ENCODE measurements at places on chromosomes 6 and 20. TPM values are rescaled to one million over a fixed set of nuclear protein-coding genes. Genes with fewer than 3 reads are reported as not detected.

- DNase-seq, result no peak
Measured at GRCh38 chr6:5677219-5678000, 329.3 kb downstream of the NRN1 start.

DNA sequence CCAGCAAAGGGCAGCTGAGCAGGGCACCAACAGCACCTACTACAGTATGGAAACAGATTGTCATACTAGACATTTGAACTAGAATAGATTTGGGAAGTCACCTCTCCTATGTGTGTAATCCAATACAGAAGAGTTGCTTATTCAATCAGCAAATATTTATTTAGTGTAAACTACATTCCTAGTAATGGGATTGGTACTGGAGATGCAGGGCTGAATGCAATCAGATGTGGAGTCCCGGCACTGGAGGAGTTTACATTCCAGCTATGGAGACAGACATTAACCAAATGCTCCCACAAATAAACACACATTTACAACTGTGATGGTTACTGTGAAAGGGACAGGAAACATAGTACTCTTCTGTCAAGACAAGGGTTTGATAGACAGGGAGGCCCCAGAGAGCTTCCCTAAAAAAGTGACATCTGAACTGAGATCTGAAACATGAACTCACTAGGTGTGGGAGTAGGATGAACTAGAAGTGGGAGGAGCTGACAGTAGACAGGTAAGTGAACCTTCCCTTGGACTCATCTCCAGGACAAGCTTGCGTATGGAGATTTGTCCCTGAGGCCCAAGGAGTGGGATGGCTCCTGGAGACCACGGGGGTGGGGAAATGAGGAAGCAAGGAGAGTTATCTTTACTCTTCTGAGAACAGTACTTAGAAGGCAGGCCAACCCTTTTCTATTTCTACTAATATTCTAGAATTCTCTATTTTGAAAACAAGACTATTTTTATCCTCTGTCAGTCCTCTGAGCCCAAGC, 420.5 kb downstream of the MAFB start:
- no peak for DNase-seq

GRCh38 chr20:41523857-41524256, 94.3 kb downstream of the CHD6 start:
- DNase-seq, result no peak

- no peak for DNase-seq
Measured at GRCh38 chr6:32397252-32397920, 9.6 kb downstream of the BTNL2 start.

DNA sequence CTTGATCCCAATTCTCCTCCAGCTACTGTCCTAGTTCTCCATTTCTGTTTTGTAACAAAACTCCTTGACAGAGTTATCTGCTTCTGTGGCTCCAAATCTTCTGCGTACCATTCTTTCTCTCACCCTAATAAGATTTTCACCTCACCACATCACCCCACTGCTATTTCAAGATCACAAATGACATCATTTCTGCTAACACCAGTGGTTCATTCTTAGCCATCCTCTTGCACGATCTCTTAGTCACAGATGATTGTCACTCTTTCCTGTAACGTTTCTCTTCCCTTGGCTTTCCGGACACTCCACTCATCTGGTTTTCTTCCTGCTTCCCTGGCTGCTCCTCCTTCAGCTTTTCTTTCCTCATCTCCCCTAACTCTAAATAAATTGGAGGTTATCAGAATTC, 56.8 kb upstream of the FABP7 start:
- DNase-seq, result no peak

GRCh38 chr20:22554391-22554790, 30.0 kb downstream of the FOXA2 start:
- no peak for DNase-seq

- DNase-seq, result no peak
Measured at GRCh38 chr6:53524455-53524815, 20.5 kb downstream of the GCLC start.

DNA sequence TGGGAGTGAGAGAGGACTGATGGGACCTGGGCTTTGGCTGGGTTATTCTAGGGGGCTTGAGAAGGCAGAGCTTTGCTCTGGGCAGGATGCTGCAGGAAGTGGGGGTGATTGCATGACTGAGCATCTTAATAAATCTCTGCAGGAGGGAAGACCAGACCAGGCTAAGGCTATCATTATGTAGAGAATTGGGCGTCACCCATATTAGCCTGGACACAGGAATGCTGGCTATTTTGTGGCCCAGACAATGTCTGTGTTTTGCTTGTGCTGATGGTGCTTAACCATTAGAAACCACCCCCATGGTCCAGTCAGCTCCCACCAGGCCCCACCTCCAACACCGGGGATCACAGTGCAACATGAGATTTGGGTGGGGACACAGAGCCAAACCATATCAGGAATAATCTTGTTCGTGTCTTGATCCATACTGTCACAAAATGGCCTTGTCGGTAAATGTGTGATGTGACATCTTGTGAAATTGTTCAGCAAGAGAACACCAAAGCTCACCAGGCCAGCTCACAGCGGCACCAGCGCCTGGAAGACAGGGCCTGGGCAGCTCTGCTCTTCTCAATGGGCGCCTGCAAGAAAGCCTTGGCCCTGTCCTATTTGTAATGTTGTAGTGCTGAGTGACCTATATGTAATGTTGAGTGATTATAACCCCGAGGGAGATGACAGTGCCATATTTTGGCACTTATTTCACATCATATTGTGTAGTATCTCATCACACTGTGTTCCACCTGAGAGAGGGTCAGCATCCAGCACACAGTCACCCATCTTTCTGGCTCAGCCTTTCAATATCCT, 211.8 kb downstream of the QKI start:
- DNase-seq, result no peak

- DNase-seq, result no peak
Measured at GRCh38 chr6:162708971-162709370, 18.6 kb downstream of the PRKN start.

- peak; percentile 21 for DNase-seq
Measured at GRCh38 chr6:40390144-40390800, 196.9 kb downstream of the LRFN2 start.

DNA sequence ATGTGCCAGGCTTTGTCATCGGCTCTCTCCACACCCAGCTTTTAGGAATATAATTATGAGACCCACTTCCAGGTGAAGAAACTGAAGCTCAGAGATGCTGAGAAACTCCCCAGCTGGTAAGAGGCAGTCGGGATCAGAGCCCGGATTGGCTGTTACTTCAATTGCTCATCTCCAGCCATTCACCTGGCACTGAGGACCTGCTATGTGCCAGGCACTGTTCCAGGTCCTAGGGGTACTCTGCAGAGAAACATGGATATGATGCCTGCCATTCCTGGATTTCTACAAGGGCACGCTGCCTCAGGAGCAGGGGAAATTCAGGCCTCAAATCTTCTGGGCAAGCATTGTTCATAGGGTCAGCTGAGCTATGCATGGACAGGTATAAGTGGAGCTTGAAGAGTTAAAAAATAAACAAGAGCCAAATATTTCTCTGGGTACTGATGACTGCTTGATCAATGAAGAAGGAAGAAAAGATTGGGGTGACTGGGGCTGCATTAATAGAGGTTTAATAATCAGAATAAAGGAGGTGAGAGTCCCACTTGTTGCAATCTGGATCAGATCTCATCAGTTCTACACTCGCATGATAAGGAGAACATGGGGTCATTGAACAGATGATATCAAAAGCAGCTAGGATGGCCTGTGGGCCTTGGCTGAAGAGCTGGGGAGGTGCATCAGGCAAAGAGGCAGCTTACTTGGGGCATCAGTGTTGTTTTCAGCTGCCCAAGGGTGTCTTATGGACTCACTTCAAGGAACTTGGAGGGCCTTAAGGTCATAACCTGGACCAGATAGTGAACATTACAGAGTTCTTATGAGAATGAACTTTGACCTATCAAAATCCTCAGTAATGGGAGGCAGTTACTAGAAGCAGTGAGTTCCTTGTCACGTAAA, 80.9 kb upstream of the TOX2 start:
- no peak for DNase-seq

- DNase-seq, result no peak
Measured at GRCh38 chr6:116840091-116840490, 11.2 kb upstream of the GPRC6A start.

- DNase-seq, result no peak
Measured at GRCh38 chr6:37928217-37928616, 108.7 kb downstream of the ZFAND3 start.

DNA sequence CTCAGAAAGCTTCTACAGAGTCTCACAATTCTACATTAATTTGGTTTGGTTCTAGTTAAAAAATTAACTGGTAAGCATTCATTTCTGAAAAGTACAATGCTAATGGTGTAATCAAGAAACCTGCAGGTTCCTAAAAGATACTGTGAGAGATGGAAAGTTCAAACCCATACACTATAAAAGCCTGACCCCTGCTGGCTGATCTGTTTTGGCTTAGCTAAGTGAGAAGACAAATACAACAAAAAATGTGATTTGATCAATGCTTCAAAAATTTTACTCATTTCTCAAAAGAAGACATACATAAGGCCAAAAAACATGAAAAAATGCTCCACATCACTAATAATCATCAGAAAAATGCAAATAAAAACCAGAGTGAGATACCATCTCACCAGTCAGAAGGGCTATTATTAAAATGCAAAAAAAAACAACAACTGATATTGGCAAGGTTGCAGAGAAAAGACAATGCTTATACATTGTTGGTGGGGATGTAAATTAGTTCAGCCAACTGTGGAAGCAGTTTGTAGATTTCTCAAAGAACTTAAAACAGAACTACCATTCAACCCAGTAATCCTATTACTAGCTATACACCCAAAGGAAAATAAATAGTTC, 102.8 kb downstream of the MOXD1 start:
- DNase-seq, result no peak

DNA sequence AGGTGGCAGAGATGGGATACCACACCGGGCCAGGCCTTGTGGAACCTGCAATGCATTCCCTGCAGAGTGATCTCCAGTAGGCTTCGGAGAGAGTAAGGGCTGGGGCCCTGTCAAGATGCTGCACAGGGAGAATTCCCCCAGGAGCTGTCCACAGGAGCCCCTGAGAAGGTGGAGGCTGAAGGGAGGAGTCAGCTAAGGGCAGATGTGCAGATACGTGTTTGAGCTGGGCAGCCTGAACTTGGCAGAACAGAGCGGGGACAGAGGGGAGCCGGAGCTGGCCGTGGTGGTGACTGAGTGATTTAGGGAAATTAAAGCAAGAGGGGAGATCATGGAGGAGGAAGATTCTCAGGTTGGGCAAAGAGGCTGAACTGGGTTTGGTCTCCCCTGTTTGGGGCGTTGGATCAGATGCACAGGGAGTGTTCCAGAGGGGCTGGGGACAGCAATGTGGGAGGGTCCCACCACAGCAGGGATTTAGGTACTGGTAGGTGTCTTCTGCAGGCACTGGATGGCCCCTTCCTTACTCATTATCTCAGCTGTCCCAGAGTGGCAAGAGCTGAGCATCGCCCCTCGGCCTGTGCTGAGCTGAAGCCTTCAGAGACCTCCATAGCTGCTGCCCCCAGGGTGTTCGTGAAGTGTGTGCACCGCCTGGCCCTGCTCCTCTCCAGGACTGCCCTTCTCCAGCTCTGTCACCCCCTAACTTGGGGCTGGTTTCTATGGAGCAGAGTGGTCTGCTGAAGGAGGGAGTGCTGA, 3.8 kb upstream of the NCR2 start:
- DNase-seq, result no peak

DNA sequence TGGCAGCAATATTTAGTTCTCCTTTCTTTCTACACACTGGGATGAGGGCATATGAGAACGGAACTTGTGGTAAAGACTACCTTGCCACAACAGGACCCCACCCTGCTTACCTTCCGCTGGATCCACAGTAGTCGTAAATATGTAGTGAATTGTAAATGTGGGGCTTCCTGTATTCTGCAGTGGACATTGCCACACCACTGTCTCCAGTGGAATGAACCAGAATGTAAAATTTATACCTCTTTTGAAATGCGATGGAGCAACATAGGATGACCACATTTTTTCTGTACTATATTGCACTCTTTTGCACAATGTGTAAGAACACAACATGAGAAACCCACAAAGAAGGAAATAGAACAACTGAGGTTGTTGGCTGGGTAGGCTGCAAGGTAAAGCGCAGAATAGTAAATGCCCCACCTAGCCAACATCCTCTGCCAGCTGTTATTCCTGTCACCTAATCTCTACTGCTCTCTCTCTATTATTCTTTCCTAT, 16.1 kb upstream of the RIPOR2 start:
- DNase-seq, result no peak

- no peak for DNase-seq
Measured at GRCh38 chr6:157928428-157928827, 53.2 kb upstream of the SYNJ2 start.

GRCh38 chr20:63846128-63846771, 15.0 kb upstream of the ABHD16B start:
- DNase-seq, result no peak

GRCh38 chr20:7627734-7628663, 312.3 kb downstream of the HAO1 start:
- no peak for DNase-seq

GRCh38 chr20:61942526-61942925, 123.2 kb downstream of the TAF4 start:
- no peak for DNase-seq

DNA sequence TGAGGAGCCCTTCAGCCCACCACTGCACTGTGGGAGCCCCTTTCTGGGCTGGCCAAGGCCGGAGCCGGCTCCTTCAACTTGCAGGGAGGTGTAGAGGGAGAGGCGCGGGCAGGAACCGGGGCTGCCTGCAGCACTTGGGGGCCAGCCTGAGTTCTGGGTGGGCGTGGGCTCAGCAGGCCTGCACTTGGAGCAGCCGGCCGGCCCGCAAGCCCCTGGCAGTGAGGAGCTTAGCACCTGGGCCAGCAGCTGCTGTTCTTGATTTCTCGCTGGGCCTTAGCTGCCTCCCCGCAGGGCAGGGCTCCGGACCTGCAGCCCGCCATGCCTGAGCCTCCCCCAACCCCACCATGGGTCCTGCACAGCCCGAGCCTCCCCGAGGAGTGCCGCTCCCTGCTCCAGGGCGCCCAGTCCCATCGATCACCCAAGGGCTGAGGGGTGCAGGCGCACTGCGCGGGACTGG, 101.7 kb upstream of the ADGRB3 start:
- DNase-seq, result no peak

Gene GTSF1L
- not detected for total RNA-seq

Gene FAM162B
- total RNA-seq, result 4.2 TPM

Gene SYNDIG1
- not detected for total RNA-seq

Gene MCCD1
- not detected for total RNA-seq

Gene BCKDHB
- total RNA-seq, result 10.6 TPM

Gene SLC17A1
- total RNA-seq, result not detected

Gene PRSS16
- total RNA-seq, result 12.7 TPM

Gene AVP
- not detected for total RNA-seq

Gene KIAA0408
- total RNA-seq, result 0.80 TPM

Gene GPR63
- 0.34 TPM for total RNA-seq

Gene MMP24
- total RNA-seq, result 0.71 TPM

Gene THBD
- 195 TPM for total RNA-seq

Gene SLC22A16
- total RNA-seq, result not detected

Gene C4B
- total RNA-seq, result 5.8 TPM
